ENCODE measurements at places on chromosomes 1 and 21.

GRCh38 chr1:206514813-206515387, 7.6 kb downstream of the RASSF5 start:
- DNase-seq, result no peak

GRCh38 chr21:35386491-35387079, 337.5 kb upstream of the RUNX1 start:
- DNase-seq, result no peak

DNA sequence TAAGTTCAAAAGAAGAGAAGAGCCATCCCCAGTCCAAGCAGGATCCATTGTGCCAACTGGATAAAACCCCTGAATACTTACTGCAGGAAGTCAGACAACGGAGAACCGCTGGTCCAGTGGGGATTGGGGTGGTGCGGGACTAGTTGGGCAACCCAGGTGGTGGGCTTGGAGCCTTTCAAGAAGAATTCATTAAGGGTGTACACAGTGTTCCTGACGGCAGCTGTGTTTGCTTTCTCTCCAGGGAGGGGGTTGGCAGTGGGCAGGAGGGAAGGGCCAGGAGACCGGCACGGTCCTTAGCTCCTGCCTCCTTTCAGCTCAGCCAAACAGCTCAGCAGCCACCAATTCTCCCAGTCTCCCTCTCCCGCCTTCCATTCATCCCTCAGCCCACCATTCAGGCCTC, 7.1 kb upstream of the CDK18 start:
- DNase-seq, result no peak

DNA sequence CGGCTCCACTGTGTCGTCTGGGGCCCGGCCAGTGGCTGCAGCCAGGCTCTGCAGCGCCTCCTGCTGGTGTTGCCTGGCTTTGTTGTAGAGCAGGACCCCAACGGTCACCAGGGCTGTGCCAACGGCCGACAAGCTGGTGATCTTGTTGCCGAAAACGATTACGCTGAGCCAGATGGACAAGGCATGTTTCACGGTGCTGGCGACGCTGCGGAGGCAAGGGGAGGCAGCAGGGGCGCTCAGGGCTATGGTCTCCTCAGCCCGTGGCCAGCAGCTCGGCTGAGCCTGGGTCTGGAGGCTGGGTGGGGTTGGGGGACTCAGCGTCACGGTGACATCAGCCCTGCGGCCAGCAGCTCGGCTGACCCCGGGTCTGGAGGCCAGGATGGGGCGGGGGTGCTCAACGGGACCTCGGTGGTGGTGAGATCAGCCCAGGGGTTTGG, 7.0 kb upstream of the CDK11B start:
- DNase-seq, result peak; percentile 23

DNA sequence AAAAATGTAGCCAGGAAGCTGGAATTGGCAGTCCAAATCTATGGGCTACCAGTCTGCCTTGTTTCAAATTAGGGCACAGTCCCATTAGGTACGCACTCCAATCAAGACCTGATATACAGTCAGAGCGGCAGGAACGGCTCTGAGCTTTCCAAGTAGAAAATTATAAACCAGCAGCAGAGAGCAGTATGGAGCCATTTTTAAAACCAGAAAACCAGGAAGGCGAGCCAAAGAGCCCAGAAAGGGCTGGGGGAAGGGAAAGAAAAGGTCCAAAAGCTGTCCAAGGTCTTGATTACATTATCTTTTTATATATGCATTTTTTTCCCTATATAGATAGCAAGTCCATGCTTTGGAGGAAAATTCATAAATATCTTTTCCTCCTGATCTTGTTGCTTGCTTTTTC, 719.0 kb downstream of the RWDD3 start:
- no peak for DNase-seq

All from GM10248 (cell line).